BE2C (cell line): ENCODE measurements at places on chromosomes 3 and 15.

- peak; percentile 34 for DNase-seq
Measured at GRCh38 chr3:149473357-149474249, 894 bp upstream of the TM4SF4 start.

DNA sequence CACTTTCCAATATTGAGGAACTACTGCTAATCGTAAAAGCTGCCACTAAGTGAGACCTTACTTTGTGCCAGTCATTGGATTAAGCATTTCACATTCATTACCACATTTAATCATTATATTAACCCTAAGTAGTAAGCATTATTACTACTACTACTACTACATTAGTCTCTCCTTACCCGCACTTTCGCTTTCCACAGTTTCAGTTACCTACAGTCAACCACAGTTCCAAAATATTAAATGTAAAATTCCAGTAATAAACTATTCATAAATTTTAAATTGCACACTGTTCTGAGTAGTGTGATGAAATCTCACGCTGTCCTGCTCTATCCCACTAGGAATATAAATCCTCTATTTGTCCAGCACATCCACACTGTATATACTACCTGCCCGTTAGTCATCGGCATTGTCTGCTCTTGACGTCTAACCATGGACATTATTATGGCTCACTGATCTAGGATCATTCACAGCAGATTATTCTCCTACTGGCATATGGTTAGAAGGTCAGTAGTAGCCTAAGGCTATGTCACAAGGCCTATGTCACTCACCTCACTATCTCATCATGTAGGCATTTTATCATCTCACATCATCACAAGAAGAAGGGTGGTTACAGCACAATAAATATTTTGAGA, 121.1 kb downstream of the GSK3B start:
- DNase-seq, result no peak

DNA sequence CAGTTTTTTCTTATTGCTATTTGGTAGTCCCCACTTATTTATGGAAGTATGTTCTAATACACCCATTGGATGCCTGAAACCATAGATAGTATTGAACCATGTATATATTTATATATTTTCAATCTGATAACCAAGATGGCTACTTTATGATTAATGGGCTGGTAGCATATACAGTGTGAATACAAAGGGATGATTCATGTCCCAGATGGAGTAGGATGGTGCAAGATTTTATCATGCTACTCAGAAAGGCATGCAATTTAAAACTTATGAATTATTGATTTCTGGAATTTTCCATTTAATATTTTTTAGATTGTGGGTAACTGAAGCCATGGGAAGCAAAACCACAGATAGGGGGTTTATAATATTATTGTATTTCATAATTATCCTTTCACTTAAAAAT, 35.2 kb downstream of the AP4E1 start:
- DNase-seq, result no peak

DNA sequence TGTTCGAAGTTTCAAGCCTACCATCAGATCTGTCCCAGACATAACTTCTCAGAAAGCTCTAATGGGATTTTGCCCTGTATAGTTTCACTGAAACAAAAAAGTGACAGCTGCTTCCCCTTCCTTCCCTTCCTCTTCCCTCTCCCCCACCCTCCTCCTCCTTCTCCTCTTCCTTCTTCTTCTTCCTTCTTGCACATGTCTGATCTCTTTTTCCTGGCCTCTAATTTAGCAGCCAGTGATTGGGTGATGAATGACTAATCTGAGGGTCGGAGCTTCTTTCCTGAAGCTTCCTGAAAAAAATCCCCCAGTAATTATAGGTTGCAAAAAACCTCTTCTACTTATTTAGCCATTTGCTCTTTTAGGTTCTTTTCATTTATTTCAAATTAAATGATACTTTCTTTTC, 168.7 kb downstream of the POTEB3 start:
- DNase-seq, result no peak

GRCh38 chr3:78621061-78621716, 1146.6 kb downstream of the ROBO1 start:
- DNase-seq, result no peak

GRCh38 chr3:193585530-193585929, 7.5 kb upstream of the OPA1 start:
- no peak for DNase-seq

- no peak for DNase-seq
Measured at GRCh38 chr15:38611228-38611627, 46.6 kb upstream of the RASGRP1 start.

DNA sequence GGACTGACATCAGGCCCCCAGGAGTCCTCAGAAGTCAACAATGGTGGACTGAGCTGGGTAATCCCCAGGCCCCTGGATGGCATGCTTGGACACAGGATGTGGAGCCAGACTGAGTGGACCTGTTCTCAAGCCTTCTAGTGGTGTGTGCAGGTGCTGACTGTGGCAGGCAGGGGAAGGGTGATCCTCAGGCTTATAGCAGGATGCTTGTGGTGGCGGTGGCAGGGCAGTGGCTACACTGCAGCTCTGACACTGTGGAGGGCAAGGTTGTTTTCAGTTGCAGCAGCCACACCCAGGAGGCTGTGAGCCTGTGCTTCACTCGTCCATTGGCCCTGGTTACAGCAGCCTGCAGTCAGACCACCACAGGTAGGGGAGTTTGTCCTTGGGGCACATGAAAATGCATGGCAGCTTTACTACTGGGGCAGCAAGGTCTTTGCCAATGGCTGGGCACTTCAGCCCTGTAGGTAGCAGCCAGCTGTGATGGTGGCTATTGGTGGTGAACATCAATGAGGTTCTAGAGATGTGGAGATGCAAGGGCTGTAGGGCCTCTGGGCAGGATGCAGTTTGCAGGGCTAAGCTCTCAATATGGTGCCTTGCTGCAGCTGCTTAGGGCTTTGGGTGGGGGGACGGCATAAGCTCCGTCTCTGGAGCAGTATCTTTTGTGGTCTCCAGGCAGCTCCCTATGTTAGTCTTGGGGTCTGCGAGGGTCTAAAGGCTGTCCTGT, 17.5 kb upstream of the MYO5A start:
- no peak for DNase-seq

DNA sequence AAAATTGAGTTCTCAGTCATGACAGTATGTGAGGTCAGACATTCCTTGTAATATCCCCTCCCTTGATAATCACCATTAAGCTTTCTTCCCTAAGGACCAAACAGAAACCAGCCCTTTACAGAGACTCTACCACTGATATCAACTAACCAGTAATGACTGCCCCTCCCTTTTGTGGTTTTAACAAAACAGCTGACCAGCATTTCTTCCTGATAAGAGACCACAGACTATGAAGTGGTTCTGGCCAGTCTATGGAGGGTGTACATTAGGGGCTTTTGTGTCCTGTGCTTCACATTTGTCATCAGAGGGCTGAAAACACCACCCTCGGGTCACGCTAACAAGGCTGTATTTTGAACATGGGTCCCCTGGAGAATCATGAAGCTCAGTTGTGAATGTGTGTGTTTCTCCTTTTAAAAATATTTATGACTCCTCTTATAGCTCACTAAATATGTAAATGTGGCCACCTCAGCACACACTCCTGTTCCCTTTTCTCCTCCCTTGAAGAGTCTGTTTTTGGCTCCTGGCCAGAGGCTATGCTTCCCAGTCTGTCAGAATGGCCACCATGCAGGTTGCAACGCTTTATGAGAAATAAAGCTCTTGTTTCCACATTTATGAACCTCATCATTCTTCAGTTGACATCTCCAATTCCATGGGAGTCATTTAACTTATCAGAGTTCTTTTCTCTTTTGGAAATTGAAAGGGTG, 239.3 kb downstream of the CPNE4 start:
- DNase-seq, result peak; percentile 65

GRCh38 chr3:64467255-64467944, 220.4 kb downstream of the ADAMTS9 start:
- DNase-seq, result no peak

DNA sequence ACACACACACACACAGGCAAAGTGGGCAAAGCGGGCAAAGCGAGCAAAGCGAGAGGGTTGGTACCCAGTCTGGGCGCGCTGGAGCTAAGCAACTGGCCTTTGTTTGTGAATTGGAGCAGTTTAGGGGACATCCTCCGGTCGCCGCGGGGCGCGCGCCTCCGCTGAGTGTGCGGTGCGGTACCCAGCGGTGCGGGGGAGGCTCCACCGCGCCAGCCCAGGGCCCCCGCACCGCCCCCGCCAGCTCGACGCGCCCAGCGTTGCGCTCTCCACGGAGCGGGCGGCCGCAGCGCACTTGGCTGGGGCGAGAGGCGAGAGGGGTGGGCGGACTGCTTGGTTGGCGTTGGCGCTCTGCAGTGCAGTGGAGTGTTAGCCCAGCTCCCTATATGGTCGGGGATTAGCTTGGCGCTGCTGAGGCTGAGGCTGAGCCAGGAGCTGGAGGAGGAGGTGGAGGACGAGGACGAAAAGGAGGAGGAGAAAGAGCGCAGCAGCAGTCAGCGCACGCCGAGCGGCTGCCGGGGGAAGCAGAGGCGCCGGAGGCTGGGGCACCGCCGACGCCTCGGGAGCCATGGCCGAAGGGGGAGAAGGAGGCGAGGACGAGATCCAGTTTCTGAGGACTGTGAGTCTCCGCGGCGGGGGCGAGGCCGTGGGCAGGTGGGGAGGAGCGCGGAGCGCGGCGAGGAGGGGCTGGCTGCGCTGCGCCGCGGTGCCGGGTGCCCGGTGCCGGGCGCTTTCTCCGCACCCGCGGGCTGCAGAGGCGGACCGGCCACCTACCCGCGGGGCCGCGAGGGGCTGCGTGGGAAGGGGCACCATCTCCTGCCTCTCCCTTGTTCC, at the start of gene RYR3:
TSS of gene RYR3 (plus strand) at position 487 of the 831 bp plus-strand sequence. CDS start at position 566, 79 bp downstream.
- DNase-seq, result peak; percentile 27

DNA sequence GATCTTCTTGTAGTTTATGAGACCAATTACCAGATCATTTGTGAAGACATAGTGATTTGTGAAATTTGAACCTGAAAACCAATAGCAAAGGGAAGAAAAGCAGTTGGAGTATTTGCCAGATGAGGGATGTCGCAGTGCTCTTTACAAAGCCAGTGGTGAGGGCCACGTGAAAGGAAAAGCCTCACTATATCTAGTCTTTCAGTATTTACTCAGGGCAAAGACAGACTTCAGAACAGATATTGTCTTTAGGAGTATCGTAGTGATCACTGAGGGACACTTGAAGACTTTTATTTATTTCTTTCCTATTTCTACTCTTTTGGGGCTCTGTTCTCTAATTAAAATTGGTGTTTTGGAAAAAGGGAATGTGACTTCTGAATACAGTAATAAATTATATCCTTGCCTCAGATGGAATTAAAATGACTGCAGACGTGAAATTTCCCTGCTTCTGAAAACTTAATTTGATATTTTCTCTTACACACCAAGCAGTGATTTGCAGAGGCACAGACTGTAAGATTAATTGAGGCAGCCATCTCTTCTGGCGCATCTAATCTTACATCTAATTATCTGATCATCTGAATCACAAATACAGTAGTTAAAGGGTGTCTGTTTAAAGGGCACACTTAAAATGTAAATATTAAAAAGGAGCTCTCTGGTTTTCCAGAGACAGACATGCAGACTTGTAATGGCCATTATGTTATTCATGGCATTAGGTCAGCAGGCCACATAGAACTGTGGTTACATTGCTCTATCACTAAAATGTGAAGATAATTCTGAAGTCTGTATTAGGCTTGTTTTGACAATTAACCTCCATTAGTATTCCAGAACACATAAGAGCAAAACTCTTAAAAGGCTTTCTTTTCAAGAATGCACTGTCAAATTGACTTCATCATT, 193.0 kb upstream of the GOLIM4 start:
- no peak for DNase-seq

DNA sequence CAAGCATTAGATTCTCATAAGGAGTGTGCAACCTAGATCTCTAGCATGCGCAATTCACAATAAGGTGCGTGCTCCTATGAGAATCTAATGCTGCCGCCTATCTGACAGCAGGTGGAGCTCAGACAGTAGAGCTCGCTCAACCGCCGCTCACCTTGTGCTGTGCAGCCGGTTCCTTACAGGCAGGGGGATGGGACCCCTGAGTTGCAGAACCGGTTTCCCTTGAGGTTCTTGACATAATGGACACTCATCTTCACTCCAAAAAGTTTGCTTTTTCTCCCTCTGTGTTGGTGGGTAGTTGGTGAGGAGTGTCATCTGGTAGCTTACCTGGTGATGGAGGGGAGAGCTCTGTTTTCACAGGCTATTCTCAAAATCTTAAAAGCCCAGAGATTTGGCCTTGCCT, 324.0 kb upstream of the TBL1XR1 start:
- no peak for DNase-seq

- no peak for DNase-seq
Measured at GRCh38 chr3:167480748-167481147, 6.9 kb upstream of the SERPINI2 start.

DNA sequence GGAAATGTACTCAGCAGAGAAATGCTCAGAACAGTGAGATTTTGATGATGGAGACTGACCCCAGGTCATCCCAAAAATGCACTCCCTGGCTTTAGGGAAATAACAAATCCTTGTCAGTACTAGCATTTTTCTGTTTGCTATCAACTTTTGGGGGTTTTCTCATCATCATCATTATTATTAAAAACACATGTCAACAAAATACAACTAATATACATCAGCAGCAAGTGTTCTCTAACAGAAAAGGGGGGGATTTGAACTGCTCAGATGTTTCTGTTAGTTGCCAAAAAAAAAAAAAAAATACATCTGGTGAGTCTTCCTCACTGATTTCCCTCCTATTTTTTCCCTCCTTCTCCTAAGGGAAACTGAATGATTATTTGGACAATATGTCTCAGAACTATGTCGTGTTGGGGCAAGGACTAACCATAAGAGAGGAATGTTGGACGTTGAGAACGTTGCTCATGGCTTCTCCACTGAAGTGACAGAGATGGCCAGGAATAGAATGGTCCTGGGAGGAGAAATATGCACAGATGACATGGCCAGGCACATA, 230.0 kb upstream of the MCTP2 start:
- no peak for DNase-seq

DNA sequence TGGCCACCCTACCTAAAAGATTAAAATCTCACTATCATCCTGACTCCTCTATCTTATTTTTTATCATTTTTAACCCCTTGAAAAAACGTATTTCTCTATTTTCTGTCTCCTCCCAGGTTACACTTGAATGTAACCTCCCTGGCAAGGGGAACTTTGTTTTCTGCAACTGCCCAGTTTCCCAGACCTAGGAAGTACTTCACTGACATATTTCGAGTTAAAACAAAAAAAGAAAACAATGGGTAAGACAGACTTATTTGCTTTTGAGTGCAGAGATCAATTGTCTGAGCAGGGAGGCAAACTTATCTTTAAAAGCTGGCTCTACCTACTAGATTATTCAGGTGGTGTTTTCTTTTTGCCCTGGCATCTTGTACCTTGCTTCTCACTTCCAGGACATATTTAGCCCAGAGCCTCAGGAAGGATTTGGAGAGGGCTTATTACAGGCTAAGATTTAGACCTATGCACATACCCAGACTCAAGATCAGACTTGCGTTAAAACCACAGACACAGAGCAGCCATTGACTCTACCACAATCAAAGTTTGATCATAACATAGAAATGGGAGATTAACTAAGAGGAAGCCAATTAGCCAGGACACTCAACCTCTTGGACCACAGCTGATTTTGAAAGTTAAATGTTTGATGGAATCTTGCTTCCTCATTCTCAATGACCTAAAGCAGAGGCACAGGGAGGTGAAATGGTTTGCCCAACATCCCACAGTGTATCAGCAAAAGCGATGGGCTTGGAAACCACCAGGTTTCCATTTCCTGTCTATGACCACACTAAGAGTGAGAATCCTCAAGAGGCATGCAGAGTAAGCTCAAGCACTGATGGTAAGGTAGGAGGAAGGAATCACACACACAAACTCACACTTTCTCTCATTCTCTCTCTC, 169.5 kb upstream of the THBS1 start:
- no peak for DNase-seq
